Kidney glomerular epithelial cell (primary cell): ENCODE measurements at places on chromosomes 16 and 17.

GRCh38 chr16:63960321-63960720 is 1161.5 kb downstream of the CDH11 start:
- DNase-seq = no peak

- DNase-seq = peak; percentile 5
These were observed 108.0 kb upstream of the CIBAR2 start for GRCh38 chr16:85220125-85220839.

DNA sequence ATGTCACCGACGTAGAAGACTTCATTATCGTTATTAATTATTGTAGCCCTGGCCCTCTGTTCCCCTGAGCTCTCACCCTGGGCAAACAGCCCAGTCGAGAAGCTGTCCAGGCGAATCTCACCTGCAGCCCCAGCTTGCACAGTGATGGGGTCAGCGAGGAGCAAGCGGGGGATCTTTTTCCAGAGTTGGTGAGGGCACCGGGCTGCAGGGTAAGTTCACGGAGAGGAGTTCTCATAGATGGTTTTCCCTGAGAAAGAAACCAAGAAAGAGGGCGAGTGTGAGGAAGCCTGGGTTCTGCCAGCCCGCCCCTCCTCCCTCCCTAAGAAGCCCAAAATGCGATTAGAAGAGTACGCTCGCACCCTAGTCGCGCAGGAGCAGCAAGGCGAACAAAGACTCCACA is 436 bp downstream of the SPAG5 start:
- DNase-seq = no peak

DNA sequence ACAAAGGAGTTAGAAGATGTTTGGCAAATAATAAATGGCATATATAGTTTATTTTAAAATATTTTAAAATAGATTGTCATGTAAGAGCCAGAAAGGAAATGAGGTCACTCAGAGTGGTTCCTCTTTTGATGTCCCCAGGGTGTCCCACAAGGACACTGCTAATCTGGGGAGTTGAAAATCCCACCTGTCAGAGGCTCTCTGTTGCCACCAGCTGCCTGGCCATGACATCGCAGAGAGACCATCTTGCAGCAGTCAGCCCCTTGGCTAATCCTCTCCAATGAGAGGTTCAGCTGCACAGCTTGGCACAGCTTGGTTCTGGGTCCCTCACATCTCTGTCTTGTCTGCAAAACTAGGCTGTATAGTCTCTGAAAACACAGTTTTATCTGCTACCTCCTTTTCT is 11.0 kb upstream of the RBFOX1 start:
- DNase-seq = no peak

DNA sequence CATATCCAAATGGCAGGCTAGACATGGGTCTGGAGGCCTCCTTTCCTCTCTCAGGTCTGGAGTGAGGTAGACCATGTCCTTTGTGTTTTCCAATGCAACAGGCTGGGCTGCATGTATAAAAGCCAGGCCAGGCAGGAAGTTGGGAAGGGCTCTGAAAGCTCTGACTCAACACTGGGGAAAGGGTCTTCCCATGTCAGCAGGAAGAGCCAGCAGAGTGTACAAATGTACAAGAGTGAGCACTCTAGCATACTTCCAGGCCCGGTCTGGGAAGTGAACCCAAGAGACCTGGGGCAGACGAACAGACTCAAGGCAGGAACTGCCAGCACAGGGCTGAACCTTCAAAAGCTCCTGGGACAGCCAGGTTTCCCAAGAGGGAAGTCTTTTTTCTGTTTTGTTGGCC is 7.0 kb downstream of the ATPAF2 start:
- DNase-seq = peak; percentile 12

DNA sequence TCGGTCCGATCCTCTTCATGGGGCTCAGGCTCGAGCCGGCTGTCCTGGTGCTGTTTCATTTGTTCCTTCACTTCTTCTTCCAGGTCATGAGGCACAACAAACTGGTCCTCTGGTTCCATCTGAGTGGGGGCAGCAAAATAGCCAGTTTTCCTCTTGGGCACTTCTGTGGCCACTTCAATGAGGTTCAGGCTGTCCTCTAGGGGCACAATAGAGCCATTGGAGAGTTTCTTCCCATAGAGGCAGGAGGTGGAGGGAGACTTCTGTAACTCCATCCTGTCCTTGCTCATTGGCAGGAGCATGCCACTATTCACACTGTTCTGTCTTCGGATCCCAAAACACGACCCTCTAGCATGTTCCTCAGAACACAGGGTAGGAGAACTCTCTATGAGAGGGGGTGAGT is 22.9 kb downstream of the MARVELD3 start:
- no peak for DNase-seq

- DNase-seq = no peak
These were observed 8.7 kb downstream of the MMP15 start for GRCh38 chr16:58034128-58034685.

GRCh38 chr17:69505740-69506139 is 91.2 kb downstream of the MAP2K6 start:
- DNase-seq = no peak

GRCh38 chr16:16120044-16120381 is 103.3 kb downstream of the ABCC6 start:
- DNase-seq = no peak

DNA sequence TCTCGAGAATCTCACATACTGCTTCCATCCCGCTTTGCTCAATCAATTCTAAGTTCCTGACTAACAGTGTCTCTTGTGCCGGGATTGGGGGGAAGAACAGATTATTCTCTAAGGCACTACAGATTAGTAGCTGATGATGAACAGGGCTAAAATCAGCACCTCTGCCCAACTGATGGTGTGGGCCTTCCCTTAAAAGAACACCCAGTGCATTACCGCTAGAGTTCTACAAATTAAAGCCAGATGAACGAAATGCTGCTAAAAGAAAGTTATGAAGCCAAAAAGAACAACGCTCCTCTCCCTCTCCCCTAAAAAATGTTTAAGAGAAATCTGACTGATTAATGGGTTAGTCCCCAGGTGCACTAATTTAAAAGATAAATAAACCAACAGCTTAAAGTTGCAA is 4.4 kb downstream of the CDC27 start:
- no peak for DNase-seq

DNA sequence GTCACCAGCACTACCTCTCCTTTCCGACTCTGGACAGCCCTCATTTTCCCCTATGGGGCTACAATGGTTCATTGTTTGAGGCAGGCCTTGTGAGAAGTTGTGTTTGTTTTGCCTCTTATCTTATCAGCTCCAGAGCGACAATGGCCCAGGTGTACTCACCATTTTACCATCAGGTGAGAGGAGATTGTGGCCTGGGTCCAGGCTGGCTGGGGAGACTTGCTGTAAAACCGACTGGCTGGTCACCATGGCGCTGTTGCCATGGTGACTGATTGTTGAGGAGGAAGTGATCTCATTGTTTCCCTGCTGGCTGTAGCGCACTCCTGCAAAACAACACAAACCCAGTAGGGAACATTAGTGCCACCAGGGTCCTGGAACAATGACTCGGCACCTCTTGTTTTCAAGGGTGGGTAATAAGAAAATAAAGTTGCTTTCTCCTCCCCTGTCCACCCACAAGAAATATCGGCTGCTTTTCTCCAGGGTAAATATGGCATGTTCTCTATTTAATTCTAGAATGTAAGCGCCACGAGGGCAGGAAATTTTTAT is 34.4 kb downstream of the HNF1B start:
- DNase-seq = peak; percentile 64

DNA sequence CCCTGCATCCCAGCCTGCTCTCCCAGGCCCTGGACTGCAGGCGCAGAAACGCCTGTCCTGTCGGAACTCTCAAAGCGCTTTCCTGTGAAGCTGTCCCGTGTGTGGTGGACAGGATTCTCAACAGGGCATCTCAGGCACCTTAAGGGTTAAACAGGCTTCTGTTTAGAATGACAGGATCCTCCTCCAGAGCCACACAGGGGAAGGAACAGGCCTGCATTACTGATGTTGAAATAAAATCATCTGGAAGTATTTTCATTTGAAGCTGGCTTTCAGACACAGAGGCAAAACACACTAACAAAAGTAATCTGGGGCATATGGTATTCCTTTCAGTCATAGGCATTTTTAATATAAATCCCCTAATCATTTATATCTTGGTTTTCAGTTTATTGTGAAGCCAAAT is 7.4 kb downstream of the HS3ST3A1 start:
- DNase-seq = no peak

- no peak for DNase-seq
These were observed 32.9 kb upstream of the NFAT5 start for GRCh38 chr16:69532641-69533455.

- no peak for DNase-seq
These were observed 276.6 kb downstream of the MRTFB start for GRCh38 chr16:14347706-14348105.

DNA sequence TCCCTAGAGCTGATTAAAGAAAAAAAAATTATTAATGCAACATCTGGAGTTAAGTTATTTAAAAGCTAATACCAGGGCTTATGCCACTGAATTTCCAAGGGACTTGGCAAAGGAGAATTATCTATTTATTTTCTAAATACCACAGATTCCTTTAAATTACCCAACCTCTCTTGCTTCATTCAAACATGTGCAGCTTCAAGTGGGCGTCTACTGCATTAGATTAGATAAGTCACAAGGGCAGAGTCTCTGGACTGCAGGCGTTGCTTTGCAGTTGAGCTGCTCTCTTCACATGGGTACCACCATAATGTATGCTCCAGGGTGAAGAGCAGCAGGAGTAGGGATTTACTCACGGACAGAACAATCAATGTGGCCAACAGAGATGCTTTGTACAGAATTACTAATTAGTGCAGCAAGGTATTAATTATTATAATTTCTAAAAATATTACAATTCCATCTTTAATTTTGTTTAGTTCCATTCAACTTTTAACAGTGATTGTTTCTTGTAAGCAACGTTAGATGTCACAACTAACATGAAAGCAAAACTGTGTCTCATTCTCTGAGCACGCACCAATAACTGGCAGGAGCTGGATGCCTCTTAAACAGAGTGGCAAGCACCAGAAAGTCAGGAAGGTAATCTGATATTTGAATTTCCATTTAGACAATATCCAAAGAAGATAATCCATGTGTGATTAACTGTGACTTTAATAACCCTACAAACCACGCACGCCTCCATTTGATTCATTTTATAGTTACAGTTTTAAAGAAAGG is 214.2 kb downstream of the STX8 start:
- DNase-seq = peak; percentile 49

GRCh38 chr17:65688307-65688706 is 126.9 kb upstream of the AXIN2 start:
- no peak for DNase-seq

GRCh38 chr17:72030067-72030899 is 90.5 kb upstream of the SOX9 start:
- DNase-seq = peak; percentile 24

GRCh38 chr16:19506965-19507364 is 14.9 kb downstream of the GDE1 start:
- DNase-seq = no peak

DNA sequence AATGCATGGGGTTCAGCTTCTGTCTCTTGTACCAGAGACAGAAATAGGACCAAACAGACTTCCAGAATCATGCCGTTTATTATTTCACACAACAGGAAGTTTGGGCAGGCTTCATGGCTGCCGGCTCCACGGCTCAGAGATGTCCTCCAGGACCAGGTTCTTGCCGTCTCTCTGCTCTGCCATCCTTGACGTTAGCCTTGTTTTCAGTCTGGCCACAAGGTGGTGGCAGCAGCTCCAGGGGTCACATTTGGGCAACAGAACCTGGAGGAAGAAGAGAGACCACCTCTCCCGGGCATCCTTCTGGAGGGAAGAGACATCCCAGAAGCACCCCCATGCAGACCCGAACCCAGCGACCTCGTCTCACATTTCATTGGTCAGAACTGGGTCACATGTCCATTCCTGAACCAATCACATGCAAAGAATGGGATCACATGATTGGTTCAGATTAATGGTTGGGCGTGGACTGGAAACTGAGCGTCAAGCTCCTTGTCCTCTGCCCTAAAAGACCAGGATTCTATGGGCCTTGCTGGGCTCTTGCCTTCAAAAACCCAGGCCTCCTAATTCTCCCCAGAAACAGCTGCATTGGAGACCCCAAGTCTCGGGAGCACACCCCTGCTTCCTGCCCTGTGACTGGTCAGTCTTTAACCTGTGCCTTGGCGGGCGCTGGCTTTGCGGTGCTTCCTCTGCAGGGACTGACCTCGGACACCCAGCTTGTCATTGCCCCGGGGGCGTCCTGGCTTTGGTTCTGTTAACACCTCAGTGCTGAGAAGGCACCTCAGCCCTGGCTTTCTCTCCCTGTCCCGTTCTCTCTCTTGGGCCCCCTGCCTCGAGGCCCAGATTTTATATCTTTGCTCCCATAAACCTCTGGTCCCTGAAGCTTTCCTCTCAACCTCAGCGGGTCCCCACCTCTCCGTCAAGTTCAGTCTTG is 63.3 kb downstream of the IRF8 start:
- no peak for DNase-seq

- no peak for DNase-seq
These were observed 2.9 kb downstream of the RNF167 start for GRCh38 chr17:4942760-4943508.

GRCh38 chr16:84514874-84515835 is 10.7 kb upstream of the MEAK7 start:
- no peak for DNase-seq

GRCh38 chr17:45703806-45704205 is 80.3 kb upstream of the CRHR1 start:
- no peak for DNase-seq

- DNase-seq = no peak
These were observed 60.2 kb downstream of the CMC2 start for GRCh38 chr16:80946481-80946880.

- DNase-seq = no peak
These were observed 149.9 kb downstream of the SLC39A11 start for GRCh38 chr17:72942579-72942978.

- peak; percentile 13 for DNase-seq
These were observed 60.4 kb downstream of the NOG start for GRCh38 chr17:56653877-56654276.

DNA sequence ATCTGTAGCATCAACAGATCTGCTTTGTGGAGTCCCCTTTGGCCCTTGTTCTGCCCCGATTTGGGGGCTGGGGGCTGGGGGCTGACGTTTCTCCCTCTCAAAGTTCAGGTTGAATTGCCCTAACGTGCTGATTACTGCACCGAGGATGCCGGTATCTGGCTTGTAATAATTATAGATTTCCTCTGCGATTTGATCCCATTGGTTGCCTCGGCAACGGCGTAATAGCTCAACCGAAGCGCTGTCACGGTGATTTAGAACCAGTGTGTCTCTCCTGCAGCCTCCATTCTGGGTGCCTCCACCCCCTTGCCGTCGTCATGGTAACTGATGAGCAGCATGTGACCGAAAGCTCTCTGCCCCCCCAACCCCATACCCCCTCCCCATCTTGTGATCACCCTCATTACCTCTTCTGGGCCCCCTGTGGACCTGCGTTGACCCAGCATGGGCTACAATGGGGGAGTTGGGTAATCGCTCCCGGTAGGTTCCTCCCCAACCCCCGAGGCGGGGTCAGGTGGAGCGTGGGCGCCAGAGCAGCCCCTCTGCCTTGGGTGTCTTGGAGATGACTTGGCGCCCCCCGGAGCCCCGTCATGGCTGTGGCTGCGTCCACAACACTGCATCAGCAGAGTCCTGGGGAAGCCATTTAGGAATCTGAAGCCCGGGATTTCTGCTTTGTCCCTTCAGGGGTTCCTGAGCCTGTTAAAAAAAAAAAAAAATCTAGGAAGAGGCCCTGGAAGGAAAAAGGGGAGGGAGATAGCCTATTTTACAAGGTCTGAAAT is 38.4 kb downstream of the ABAT start:
- no peak for DNase-seq

GRCh38 chr17:34172390-34172918 is 82.6 kb upstream of the CCL2 start:
- no peak for DNase-seq

GRCh38 chr16:20853981-20854620 is 46.1 kb downstream of the DCUN1D3 start:
- DNase-seq = no peak
